Activated CD4-positive, alpha-beta T cell treated with anti-CD3 and anti-CD28 coated beads, Interleukin-10, Interleukin-2, amounts not matched to agents 100 ng/mL and 50 ng/mL, durations not matched to agents 16 hours and 8 hours (primary cell): ENCODE measurements at places on chromosomes 4 and X.

- DNase-seq = no peak
Measured at GRCh38 chr4:1293991-1294390, 4.3 kb downstream of the MAEA start.

DNA sequence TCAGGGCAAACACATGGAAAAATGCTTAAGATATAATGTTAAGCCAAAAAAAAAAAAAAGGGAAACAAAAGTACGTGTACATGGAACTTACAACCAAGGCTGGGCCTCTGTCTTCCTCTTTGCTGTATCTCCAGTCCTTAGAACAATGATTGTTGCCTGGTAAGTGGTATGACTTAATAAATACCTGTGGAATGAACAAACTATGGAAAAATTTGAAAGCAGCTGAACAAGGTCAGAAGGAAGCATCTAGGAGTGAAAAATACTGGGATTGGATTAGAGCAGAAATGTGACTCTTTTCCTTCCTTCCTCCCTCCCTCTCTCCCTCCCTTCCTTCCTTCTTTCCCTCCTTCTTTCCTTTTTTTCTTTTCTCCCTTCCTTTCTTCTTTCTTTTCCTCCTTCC, 54.2 kb upstream of the SMIM10 start:
- no peak for DNase-seq

DNA sequence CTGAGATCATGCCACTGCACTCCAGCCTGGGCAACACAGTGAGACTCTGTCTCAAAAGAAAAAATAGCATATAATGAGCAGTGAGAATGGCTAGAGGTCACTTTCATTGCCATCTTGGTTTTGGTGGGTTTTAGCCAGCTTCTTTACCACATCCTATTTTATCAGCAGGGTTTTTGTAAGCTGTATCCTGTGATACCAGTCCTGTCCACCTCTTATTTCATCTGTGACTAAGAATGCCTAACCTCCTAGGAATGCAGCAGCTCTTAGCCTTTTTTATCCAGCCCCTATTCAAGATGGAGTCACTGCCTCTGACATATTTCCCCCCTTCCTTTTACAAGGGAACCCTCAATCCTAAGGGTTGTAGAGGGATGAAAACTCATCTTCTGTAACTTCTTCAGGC, 26.1 kb upstream of the IGFBP7 start:
- no peak for DNase-seq

DNA sequence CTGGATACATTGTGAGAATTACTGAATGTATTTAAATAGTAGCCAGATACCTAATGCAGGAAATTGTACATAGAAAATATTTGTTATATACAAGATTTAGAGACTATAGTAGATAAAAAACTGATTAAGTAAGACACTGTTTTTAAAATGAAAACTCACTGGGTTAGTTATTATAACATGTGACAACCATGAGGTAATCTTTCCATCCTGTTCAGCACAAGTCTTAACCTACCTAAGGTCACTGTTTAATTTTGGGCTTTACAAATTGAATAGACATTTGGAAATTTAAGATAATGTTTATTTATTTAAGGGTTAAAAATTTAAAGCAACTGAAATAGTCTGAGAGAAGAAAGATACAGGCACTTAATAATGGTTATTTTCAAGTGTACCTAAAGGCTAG, 102.1 kb downstream of the STIM2 start:
- DNase-seq = no peak
